Neural progenitor cell (in vitro differentiated cells): ENCODE measurements at places on chromosomes 16 and 17. TPM values are rescaled to one million over a fixed set of nuclear protein-coding genes. Genes with fewer than 3 reads are reported as not detected.

IRX3 gene
- 4.6 and 9.1 TPM in 2 replicates for total RNA-seq

DLG4 gene
- total RNA-seq: 23.5 and 50.5 TPM in 2 replicates

PLA2G10 gene
- not detected in 2 replicates for total RNA-seq

ATP2A1 gene
- total RNA-seq: 1.6 and 8.2 TPM in 2 replicates

CCDC154 gene
- total RNA-seq: 0.28 TPM in 1 of 2 replicates, not detected in the other

CES3 gene
- total RNA-seq: 5.7 and 13.4 TPM in 2 replicates

SCNN1G gene
- total RNA-seq: not detected in 2 replicates

PRSS36 gene
- total RNA-seq: 0.30 and 0.68 TPM in 2 replicates

SYT17 gene
- total RNA-seq: 7.2 TPM in 2 replicates

SDR42E2 gene
- 0.15 TPM in 1 of 2 replicates, not detected in the other for total RNA-seq
